ENCODE measurements at places on chromosomes 7 and 10. TPM values are rescaled to one million over a fixed set of nuclear protein-coding genes. Genes with fewer than 3 reads are reported as not detected.

The SLC29A4 gene
- polyA plus RNA-seq = 29.6 TPM

The SLC29A3 gene
- 7.7 TPM for polyA plus RNA-seq

The PRXL2A gene
- 104 TPM for polyA plus RNA-seq

The UPK3B gene
- 4.1 TPM for polyA plus RNA-seq

The MICU1 gene
- 84.9 TPM for polyA plus RNA-seq

The CHN2 gene
- 20.8 TPM for polyA plus RNA-seq

The CTAGE8 gene
- 5.2 TPM for polyA plus RNA-seq

The GSTO1 gene
- polyA plus RNA-seq = 93.7 TPM

The BCAP29 gene
- polyA plus RNA-seq = 47.8 TPM

The ZNF425 gene
- 6.4 TPM for polyA plus RNA-seq
